GM23338 (cell line): ENCODE measurements at places on chromosomes 6 and 20. TPM values are rescaled to one million over a fixed set of nuclear protein-coding genes. Genes with fewer than 3 reads are reported as not detected.

MKKS gene
- total RNA-seq = 16.7 and 21.4 TPM in 2 replicates

GRCh38 chr20:48544402-48545339, 283.1 kb downstream of the PREX1 start:
- DNase-seq = no peak
- H3K27ac ChIP-seq = no peak overlapping the region
- H3K36me3 ChIP-seq = no peaks in the 10 kb centered on the region
- H3K27me3 ChIP-seq = no peaks in the 10 kb centered on the region
- H3K4me3 ChIP-seq = no peak overlapping the region

GRCh38 chr6:16669227-16669626, 92.0 kb downstream of the ATXN1 start:
- no peak overlapping the region for H3K27ac ChIP-seq
- no peaks in the 10 kb centered on the region for H3K27me3 ChIP-seq

GRCh38 chr6:23179994-23180393, 610.6 kb downstream of the HDGFL1 start:
- no peaks in the 10 kb centered on the region for H3K36me3 ChIP-seq
- no peak overlapping the region for H3K27ac ChIP-seq
- DNase-seq = no peak

GRCh38 chr20:8874437-8874836, 194.4 kb upstream of the PLCB4 start:
- no peak overlapping the region for H3K27ac ChIP-seq
- no peaks in the 10 kb centered on the region for H3K4me1 ChIP-seq
- H3K4me3 ChIP-seq = no peak overlapping the region
